ENCODE measurements at places on chromosomes 11 and 22. TPM values are rescaled to one million over a fixed set of nuclear protein-coding genes. Genes with fewer than 3 reads are reported as not detected.

DNA sequence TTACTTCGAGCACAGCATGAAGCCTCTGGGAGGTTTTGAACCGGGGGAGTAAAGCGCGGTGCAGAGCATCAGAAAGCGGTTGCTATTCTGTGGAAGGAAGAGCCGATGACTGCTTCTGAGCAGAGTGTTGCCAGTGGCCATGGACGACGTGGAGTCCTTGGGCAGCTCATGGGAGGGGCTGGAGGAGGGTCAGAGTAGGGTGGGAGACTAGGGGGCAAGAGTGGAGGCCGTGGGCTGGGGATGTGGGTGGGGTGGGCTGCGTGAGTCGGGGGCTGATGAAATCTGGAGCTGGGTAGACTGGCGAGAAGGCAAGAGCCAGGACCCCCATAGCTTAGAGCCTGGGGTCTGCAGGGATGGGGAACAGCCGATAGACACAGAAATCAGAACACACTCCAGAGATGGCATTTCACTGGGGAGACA, 40.2 kb downstream of the TBC1D22A start:
- no peak for DNase-seq

The C11orf86 gene
- total RNA-seq: not detected

The DSCAML1 gene
- total RNA-seq: under 0.01 TPM

The TEX54 gene
- not detected for total RNA-seq

The SUSD2 gene
- total RNA-seq: 0.34 TPM

DNA sequence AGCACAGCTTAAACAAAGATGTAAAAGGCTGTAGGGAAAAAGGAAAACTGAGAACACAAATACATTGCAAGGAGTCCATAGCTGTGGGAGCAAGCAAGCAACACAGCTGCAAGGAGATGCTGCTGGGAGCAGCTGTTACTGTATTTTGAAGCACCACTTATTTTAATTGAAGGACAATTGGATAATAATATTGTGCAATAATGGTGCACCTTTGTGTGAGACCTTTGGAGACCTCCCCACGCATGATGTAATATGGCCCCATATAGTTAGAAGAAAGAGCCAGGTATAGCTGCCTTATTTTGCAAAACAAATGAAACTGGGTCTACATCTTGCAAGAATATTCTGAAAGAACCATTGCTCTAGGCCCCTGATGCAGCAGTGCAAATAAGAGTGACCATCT, 191.1 kb upstream of the KIRREL3 start:
- no peak for DNase-seq

The EHF gene
- total RNA-seq: 0.17 TPM

GRCh38 chr11:13782390-13783075, 114.1 kb downstream of the FAR1 start:
- DNase-seq: no peak

DNA sequence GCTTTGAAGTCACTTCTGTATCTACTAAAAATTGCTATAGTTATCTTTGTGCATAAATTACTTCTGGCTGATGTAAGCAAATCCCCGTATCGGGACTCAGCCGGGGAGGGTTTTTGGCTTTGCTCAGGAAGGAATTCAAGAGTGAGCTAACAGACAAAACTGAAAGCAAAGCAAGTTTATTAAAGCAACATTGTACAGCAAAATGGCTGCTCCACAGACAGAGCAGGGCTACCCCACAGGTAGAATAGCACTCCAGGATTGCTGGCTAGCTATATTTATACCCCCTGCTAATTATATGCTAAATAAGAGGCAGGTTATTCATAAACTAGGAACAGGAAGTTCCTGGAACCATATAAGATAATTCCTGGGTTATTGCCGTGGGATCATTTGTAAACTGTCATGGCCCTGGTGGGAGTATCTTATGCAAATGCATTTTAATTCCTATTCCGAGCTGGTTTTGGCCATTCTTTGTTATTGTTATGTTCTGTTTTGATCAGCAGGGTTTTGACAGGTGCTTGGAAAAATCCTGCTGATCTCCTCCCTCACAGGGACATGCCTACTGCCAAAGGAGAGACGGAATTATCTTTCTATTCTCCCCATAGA, 15.2 kb downstream of the MIF start:
- DNase-seq: no peak

GRCh38 chr22:37077802-37078448, 26.4 kb downstream of the KCTD17 start:
- DNase-seq: peak; percentile 73

The C22orf31 gene
- total RNA-seq: not detected

DNA sequence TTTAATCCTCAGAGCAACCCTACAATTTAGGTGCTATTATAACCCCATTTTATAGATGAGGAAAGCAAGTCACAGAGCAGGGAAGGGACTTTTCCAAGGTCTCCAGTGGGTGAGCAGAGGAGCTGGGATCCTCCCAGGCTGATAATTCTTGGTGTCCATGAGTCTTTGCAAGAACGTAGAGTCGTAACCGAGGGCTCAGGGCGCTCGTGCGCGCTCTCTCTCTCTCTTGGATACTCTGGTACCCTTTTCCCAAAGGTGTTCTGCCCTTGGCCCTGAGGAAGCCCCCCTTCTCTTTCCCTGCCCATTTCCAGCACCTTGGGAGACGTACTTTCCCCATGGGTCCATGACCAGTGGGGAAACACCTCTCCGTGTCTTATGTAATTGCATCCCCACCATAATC, 5.2 kb upstream of the ZP1 start:
- no peak for DNase-seq

The SHISAL1 gene
- total RNA-seq: not detected

The GUCY1A2 gene
- under 0.01 TPM for total RNA-seq

GRCh38 chr22:17931400-17931825, 92.9 kb downstream of the MICAL3 start:
- DNase-seq: no peak

- DNase-seq: no peak
Observed at GRCh38 chr11:11268119-11268518, 84.9 kb downstream of the CSNK2A3 start.

DNA sequence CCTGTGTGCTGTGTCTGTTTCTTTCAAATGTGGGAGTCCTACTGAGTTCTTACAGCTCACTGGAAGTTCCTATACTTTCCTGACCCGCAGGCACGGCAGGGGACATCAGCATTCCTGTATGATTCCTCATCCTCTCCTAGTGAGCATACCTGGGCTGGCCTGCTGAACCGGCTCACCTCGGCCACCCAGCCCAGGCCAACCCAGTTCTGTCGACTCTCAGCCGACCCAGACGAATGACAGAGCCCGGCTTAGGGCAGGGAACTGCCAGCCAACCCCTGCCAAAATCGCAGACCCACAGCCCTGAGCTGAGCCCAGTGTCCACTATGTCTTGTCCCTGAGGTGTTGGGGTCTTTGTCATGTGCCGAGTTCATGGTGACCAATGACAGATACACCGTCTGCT, 339.7 kb downstream of the BRD1 start:
- no peak for DNase-seq

DNA sequence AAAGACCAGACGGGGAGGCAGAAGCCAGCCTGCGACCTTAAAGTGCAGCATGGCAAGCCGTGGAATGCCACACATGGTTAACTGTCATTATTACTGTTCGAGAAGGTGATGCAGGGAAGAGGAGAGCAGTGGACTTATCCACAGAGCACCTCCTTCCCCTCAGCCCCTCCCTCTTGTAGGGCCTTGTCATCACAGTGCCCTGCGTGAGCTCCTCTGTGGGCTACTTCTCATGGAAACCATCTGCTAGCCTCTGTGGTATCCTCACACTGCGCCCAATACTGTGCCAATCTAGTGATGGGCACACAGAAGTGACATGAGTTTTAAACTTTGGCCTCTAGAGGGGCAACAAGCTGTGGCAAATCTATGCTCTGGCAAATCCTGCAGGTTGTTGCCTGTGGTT, 18.2 kb upstream of the CCDC134 start:
- no peak for DNase-seq

- no peak for DNase-seq
Observed at GRCh38 chr11:61524963-61525587, 16.5 kb downstream of the LRRC10B start.

The NXPE2 gene
- total RNA-seq: not detected

The ZNF215 gene
- total RNA-seq: 0.70 TPM

GRCh38 chr11:24900960-24901549, 404.2 kb downstream of the LUZP2 start:
- DNase-seq: no peak

DNA sequence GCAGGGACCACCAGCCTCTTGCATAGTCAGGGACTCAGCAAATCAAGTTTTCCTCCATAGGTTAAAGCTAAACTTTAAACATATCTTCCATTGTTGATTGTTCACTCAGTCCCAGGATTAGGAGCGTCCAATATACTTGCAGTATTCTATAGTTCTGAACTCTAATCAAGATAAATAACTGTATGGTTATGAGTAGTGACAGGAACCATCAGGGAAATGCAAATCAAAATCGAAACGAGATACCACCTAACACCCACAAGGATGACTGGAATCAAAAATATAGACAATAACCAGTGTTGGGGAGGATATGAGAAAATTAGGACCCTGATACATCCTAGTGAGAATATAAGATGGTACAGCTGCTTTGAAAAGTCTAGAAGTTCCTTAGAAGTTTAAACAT, 190.0 kb downstream of the ETS1 start:
- DNase-seq: no peak

The TMPRSS5 gene
- 0.14 TPM for total RNA-seq

DNA sequence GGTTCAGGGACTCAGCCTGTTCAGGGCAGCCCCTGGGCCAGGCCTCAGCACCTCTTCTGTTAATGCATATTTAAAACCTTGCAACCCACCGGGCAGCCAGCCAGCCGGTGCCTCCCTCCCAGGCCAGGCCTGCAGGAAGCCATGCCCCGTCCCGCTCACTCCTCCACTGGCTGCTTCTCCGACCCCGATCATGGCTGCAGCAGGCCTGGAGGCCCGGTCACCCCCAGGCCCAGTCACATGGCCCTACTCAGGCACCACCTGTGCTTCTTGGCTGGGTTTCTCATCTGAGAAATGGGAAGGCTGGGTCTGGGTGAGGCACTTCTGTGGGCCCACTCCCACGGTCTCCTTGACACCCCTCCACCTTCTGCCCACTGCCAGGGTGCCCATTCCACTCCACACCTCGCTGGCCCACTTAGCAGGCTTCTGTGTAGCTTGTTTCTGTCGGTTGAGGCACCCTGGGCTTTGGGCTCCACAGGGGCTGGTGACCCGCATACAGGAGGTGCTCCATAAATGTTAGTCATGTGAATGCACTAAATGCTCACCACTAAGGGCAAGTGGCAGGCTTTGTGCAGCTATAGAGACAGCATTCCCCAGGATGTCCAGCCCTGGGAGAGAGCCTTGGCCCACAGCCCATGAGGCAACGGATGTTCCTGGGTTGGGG, 11.4 kb downstream of the RTN4R start:
- DNase-seq: no peak

- DNase-seq: no peak
Observed at GRCh38 chr22:39236321-39237317, 8.2 kb downstream of the PDGFB start.

The FGF4 gene
- total RNA-seq: not detected

The ANO9 gene
- 10.7 TPM for total RNA-seq

GRCh38 chr11:121451178-121451985, 732 bp upstream of the SORL1 start:
- DNase-seq: no peak

The IFITM10 gene
- 0.33 TPM for total RNA-seq

The PRR5L gene
- total RNA-seq: 30.3 TPM

DNA sequence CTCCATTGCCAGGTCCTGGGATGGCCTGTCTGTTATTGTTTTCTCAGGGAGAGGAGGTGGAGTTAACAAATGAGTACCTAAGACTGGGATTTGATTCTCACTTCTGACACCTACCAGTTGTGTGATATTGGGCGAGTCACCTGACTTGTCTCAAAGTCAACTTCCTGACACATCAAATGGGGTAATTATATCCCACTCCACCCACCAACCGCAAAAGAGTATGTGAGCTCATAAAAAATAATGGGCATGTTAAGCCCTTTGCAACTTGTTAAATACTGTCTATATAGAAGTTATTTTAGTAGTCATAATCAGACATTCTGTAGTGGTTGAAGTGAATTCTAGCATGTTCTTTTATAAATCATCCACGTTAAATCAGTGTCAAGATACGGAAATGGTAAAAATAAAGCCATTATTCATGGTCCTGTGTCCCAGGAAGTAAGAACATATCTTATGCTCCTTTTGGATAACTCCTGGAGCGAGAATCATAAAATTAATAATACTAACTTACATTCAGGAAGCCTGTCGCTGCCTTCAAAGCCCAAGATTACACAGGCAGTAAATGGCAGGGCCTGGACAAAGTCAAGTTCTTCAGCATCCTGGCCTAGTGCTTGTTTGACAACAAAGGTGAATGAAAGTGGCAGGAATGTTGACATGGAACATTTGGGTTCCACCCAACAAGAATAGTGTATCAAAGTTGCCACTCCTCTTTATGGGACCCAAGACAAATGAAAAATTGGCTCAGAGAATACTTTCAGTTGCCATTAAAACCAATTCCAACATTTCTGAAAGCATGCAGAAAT, 54.3 kb downstream of the SYTL2 start:
- no peak for DNase-seq

DNA sequence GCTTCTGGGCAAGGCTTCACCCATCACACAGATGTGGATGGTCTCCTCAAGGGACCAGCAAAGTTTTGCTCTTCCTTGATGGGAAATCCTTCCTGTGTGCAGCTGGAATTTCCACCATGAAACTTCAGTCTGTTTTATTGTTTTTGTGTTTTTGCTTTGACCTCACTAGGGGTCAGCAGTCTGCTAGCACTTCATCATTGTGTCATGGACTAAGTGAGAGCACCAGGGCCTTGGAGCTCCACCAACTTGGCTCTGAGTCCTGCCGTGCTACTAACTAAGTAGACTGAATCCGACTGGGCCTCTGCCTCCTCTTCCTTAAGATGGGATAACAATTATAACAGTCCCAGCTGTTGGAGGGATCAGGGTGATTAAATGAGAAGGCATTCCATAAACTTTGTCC, 305.8 kb upstream of the NCAM1 start:
- DNase-seq: peak; percentile 0

The CFAP300 gene
- total RNA-seq: not detected

GRCh38 chr22:26740253-26740652, 82.9 kb downstream of the MIAT start:
- peak; percentile 53 for DNase-seq

- no peak for DNase-seq
Observed at GRCh38 chr11:17543041-17543440, 1.2 kb downstream of the USH1C start.

Data from dermis blood vessel endothelial cell (primary cell).